Foreskin keratinocyte (primary cell): ENCODE measurements at places on chromosomes 11 and 22.

DNA sequence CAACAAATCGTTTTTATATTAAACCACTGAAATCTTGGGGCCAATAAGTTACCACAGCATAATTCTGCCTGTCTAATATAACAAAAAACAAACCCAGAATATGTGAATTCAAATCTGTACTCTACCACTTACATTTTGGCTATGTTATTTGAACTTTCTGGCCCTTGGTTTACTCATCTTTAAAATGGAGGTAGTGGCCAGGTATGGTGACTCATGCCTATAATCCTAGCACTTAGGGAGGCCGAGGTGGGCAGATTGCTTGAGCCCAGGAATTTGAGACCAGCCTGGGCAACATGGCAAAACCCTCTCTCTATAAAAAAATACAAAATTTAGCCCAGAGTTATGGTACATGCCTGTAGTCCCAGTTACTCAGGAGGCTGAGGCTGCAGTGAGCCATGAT, 84.2 kb downstream of the FAM168A start:
- no peak for DNase-seq

DNA sequence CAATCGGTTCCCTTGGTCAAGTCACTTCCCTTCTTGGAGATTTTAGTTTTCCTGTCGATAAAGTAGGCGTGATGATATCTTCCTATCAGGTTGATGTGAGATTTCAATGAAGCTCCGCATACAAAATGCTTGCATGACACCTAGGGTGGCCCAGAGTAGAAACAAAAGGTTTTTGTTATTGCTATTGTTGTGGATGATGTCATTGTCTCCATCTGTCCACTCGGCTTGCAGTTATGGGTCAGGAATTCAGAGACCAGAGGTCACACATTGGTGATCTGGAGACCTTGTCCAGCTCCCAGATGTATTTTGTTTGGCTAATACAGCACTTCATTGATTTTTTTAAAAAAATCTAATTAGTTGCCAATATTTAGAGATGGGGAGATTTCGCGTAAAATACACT, 382.1 kb downstream of the MN1 start:
- no peak for DNase-seq

DNA sequence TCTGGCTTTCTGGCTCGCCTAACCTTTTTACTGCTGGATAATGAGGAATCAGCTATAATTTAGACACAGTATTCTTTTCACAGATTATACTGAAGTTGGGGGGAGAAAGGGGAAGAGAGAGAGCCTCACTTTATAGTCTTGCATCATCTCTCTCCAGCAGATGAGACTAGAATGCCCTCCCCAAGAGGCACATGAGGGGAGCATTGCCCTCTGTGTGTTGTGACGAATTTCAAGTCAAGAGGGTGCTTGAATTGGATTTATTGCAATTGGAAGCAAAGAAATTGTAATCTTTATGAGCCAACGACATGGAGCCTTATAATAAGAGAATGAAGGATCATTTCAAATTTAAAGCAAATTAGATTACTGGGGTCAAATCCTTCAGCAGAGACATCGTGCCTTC, 17.6 kb upstream of the CADM1 start:
- DNase-seq, result no peak

DNA sequence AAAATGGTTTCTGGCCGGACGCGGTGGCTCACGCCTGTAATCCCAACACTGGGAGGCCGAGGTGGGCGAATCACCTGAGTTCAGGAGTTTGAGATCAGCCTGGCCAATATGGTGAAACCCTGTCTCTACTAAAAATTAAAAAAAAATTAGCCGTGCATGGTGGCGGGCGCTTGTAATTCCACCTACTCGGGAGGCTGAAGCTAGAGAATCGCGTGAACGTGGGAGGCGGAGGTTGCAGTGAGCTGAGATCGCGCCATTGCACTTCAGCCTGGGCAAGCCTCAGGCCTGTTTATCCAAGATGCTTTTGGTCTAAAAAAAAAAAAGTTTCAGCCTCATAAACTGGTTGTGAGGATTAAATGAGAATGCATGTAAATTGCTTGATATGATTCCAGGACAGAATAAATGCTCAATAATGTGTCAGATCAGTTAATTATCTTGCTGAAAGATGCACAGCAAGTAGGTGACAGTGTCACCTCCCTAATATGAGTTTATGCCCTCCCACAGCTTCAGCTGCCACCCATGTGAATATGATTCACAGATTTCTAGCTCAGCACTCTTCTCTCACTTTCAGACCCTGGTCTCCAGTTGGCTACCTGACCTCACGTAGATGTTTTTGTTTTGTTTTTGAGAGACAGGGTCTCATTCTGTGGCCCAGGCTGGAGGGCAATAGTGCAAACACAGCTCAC, 1.1 kb upstream of the ALG8 start:
- DNase-seq, result no peak

DNA sequence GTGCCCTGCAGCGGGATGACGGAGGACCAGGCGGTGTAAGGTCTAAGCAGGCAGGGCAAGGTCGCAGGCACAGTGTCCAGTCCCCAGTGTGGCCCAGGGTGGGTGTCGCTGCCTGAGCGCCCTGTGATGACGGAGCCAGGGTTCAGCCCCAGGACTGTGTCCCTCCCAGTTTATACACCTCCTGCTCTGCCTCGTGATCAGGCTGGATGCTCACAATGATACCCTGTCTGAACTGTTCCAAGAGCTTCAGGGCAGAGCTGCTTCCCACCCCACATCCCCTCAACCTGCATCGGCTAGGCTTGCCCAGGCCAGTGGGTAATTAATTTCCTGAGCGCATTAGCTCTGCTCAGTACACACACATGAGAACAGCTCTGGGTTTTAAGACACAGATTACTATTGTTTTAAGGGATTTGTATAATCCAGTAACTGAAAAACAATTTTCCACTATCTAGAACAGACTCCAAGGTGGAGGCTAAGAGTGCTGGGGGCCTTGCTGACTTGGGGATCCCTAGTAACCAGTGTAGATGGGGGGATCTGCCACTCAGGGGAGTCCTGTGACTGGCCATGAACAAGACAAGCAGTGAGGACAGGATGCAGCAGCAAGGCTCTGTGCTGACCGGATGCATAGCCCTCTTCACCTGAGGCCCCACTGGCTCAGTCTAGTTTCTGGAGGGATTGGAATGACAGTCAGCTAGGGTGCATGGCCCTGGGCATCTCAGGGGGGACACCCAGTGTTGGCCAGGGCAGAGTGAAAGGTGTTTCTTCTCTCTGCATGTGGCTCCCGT, 34.1 kb downstream of the GNAZ start:
- no peak for DNase-seq

- DNase-seq, result no peak
These were observed 89.0 kb downstream of the APIP start for GRCh38 chr11:34827228-34827627.

- peak; percentile 48 for DNase-seq
These were observed 30.1 kb upstream of the HMOX1 start for GRCh38 chr22:35350539-35351503.

- DNase-seq, result no peak
These were observed 4.3 kb downstream of the IGSF9B start for GRCh38 chr11:133952199-133953190.

GRCh38 chr22:22579869-22580604, 21.0 kb upstream of the PRAME start:
- DNase-seq, result no peak

- DNase-seq, result no peak
These were observed 3.5 kb upstream of the IFITM3 start for GRCh38 chr11:324156-324555.

- DNase-seq, result no peak
These were observed 11.4 kb downstream of the ARAP1 start for GRCh38 chr11:72740562-72741428.

DNA sequence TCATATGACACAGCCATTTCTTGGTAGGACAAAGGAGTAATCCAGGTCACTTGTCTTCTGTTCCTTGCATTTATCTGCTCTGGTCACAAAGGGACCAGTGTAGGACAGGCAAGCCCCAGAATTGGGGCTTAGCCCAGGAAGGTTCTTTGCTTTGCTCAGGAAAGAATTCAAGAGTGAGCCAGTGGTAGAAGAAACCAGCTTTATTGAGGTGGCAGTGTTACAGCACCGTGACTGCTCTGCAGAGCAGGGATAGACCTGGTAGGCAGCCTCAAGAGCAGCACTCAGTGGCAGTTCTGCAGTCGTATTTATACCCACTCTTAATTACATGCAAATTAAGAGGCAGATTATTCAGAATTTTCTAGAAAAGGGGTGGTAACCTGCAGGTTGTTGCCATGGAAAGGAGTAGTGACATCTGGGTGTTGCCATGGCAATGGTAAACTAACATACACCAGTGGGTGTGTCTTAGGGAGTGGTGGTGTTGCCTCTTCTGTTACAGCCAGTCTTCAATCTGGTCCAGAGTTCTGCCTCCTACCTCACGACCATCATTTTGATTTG, 84.9 kb upstream of the RAB1B start:
- no peak for DNase-seq

GRCh38 chr11:103109818-103110388, 677 bp downstream of the DYNC2H1 start:
- no peak for DNase-seq

DNA sequence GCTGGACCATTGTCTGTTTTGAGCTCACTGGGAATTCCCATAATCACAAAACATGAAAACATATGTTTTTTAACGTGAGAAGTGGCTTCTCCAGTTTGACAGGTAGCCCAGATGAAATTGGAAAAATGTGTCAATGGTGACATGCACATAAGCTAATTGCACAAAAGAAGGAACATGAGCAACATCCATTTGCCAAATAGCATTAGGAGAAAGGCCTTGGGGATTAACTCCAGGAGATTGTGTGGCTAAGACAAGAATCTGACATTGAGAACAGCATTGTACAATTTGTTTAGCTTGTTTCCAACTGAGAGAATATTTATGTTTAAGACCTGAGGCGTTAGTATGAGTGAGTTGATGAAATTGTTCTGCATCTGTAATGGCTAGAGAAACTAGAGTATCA, 147.0 kb upstream of the API5 start:
- DNase-seq, result no peak

GRCh38 chr22:49112661-49113626, 714.7 kb downstream of the BRD1 start:
- no peak for DNase-seq

- no peak for DNase-seq
These were observed 35.9 kb upstream of the MUC15 start for GRCh38 chr11:26607725-26608506.

DNA sequence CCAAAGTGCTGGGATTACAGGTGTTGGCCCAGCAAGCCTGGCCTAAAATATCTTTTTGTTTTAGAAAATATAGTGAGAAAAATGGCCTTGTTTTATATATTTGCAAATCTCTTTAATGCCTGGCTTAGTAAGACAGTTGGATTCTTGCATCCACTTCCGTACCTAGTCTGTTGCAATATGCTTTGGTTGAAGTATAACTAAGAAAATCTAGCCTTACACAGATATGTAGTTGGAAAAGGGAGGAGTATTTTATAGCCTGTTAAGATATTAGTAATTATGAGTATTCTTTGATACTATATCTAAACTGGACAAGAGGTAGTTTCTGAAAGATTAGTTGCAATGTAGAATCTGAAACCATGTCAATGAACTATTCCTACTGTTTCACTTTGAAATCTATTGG, 65.1 kb downstream of the ZNRF3 start:
- no peak for DNase-seq

DNA sequence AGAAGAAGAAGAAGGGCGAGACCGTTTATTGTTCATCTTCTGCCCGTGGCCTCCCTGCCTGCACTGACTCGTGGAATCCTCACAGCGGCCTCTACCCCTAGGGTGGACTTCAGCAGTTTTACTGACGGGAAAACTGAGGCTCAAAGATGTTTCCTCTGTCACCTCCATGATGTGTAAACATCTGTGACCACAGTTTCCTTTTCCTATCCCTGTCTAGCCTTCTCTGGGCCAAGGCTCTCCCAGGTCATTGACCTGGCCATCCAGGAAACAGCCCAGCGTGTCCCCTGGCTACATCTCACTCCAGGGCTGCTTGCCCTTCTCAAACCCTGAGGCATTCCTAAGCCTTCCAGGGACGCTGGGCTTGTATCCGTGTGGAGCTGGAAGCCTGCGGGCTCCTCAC, 49.0 kb upstream of the GCAT start:
- DNase-seq, result no peak

DNA sequence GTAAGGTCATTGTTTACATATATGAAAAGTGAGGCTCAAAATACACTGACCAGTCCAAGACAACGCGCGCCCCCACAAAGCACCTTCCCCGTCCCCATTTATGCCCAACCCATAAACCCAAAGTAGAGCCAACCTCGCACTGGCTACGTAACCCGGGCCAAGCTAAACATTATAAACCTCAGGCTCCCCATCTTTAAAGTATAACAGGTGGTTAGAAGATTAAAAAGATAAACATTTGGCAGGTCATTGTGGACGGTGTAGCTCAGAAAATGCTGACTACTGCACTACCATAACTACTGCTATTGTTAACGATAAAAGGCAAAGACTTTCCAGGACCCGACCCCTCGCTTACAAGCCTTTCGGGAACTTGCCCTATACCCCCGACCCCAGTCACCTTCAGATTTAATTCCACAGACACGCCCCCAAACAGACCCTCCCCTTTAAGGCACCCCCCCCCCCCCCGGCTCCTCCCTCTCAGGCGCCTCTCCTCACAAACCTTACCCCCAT, 470 bp downstream of the NUMA1 start:
- no peak for DNase-seq

GRCh38 chr11:134908583-134908982, 496.5 kb upstream of the B3GAT1 start:
- no peak for DNase-seq

GRCh38 chr11:128595221-128595620, 7.9 kb upstream of the ETS1 start:
- no peak for DNase-seq

- no peak for DNase-seq
These were observed 11.8 kb downstream of the BCR start for GRCh38 chr22:23192133-23192532.

- DNase-seq, result no peak
These were observed 4.2 kb upstream of the LRRC32 start for GRCh38 chr11:76674517-76675400.

- DNase-seq, result peak; percentile 76
These were observed 94.5 kb downstream of the FDX1 start for GRCh38 chr11:110524238-110524637.

DNA sequence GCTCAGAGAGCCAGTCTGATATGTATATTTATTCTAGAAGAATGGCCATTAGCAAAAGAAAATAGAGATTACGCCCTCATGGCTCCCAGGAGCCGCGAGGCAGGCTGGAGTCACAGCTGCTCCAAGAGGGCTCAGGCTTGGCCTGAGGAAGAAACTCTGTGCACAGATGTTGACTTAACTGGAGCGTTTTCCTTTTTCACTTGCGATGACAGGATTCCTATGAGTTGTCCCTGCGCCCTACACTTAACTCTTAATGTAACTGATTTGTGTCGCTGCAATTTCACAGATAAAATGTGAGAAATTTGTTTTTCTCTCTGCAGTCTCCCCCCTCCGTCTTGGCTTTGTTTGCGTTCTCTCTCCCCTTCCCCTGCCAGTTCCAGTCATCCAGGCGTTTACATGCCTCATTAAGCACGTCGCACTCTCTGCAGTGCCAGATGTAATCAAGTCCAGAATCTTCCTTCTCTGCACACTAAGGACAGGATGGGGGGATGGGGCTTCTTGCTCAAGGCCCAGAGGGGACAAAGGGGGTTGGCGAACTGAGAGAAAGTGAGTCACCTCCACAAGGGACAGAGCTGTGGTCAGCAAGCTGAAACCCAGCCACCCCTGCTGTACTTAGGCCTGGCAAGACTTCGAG, 1060.1 kb downstream of the NTM start:
- no peak for DNase-seq

GRCh38 chr11:30585125-30585891, 845 bp downstream of the MPPED2 start:
- no peak for DNase-seq
